Chondrocyte (in vitro differentiated cells): ENCODE measurements at places on chromosomes 6 and 20. TPM values are rescaled to one million over a fixed set of nuclear protein-coding genes. Genes with fewer than 3 reads are reported as not detected.

Gene MDFI
- 31.8 to 62.6 TPM (median 33.7 TPM) in 3 replicates for total RNA-seq

Gene HRH3
- not detected in 3 replicates for total RNA-seq

Gene RTN4IP1
- 3.5 to 6.0 TPM (median 3.7 TPM) in 3 replicates for total RNA-seq

DNA sequence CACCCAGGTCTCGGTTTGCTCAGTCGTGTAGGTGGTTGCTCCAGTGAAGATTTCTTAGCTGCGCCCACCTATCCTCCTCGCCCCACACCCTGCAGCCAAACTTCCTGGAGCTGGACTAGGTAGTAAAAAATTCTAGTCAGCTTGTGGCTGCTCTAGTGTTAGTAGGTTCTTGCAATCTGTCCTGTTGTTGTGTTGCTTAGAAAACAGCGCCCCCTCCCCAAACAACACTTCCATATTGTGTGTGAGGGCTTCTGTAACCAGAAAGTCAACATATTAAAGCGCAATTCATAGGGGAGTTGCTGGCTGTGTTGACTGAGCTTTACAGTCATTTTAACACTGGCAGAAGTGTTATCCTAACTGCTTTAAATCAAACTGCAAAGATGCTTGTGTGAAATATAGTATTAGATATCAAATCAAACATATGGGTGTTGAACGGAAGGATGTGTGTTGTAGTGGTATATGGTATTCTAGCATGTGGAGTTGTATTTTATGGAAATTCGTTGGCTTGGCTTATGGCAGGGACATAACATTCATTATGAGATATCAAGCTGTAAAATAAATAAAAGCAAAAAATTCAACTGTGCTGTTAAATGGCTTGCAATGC lies 122.5 kb downstream of the ARID1B start:
- no peak for DNase-seq

DNA sequence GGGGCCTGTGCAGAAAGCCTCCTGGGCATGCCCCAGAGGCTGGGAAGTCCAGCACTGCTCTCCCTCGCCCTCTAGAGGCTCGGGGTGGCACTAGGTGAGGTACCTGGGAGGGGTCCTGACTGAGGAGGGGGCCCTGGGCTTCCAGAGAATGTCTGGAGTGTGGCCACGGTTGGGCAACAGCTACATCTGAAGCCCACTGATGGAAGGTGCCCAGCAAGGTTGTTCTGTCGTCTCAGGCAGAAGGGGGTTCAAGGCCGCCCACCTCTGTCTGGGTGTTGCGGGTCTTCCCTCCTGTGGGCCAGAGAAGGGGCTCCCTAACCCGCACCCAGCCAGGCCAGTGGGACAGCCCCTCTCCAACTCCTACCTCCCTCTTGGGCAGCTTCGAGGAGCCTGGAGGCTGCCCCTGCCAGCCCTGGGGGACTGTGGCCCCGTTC lies 11.4 kb upstream of the VEGFA start:
- peak; percentile 83 for DNase-seq

DNA sequence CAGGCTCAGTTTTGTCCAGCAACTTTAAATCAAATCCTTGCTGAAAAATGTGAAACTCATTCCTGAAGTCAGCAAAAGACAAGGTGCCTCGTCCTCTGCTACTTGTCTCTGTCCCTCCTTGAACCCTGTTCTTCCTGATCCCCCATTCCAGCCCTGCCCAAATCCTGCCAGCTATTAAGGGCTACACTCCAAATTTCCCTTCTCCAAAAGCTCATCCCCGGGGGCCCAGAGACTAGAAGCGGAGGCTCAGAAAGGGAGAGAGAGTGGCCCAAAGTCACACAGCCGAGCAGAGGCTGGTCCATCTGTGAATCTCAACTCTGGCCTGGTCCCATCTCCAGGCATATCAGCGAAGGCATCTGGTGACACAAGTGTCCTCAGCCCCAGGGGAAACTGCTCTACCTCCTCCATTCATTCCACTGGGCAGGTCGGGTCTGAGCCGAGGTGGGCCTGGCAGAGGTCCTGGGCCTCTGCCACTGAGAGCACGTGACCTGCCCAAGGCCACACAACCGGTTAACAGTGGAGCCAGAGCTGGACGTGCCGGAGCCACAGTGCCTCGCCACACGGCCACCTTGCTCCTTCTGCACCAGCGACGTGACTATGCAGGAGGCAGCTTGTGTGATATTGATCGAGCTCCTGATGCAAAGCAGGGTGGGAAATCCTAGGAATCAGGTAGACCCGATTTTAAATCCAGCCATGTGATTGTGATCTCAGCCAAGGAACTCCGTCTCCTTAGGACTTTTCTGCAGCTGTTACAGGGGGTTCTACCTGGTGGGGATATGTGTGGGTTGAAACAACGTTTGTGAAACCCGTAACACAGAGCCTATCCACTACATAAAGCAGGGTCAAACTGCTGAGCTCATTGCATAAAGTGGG lies 28.6 kb downstream of the NOL4L start:
- no peak for DNase-seq

DNA sequence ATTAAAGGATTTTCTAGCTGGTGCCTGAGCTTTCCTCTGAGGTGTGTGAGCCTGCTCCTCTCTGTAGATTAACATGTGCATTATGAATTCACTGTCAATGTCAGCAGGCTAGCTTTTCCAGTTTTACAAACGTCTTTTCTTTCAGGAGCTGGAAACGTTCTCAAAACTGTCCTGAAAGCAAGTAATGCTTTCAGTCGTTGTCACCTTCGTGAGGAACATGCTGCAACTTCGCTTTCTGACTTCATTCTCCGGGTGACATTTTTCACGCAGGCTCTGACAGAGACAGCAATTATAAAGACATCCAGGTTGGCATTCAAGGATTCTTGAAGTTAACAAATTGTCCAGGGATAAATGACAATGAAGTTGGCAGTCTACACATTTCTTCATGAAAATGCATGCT lies 671.5 kb downstream of the DHX35 start:
- no peak for DNase-seq

GRCh38 chr20:46872328-46873211 lies 22.1 kb upstream of the EYA2 start:
- DNase-seq, result no peak

DNA sequence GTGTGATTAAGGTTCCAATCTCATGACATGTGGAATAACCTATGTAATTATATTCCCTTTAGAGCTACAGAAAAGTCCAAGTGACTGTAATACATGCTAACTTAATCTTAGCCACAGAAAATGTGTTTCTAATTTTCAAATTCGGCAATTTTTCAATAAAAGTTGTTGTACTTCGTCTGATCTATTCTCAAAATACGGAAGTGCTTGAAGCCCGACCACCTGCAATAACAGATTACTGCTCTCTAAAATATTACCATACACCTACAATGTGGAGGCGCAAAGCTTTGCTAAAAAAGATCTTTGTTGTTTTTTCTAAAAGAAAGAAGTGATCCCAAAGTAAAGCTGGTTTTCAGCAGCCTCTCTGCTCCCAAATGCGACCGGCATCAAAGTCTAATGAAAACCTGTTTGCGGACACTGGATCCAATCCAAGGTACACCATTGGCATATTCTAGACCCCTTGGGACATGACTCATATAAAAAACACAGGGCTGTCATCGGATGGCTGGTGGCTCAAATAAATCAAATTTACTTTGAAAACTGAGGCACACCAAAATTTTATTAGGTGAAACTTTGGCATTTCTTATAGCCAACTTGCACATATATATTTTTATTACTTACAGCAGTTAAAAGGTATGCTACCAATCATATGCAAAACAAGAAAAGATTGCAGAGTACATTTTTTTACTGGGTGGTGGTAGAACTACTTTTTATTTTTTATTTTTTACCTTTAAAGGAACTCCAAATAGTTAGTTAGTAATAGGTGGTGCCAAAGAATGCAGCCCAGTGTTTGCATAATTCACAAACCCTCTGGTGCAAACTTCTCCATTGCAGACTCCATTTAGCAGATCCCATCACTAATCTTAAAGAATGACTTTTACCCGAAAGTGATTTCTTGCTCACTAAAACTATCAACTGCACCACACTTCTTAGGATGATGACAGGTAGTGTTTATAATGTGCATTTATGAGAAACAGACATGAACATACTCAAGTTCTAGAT lies 118.7 kb upstream of the TBX18 start:
- DNase-seq, result no peak

DNA sequence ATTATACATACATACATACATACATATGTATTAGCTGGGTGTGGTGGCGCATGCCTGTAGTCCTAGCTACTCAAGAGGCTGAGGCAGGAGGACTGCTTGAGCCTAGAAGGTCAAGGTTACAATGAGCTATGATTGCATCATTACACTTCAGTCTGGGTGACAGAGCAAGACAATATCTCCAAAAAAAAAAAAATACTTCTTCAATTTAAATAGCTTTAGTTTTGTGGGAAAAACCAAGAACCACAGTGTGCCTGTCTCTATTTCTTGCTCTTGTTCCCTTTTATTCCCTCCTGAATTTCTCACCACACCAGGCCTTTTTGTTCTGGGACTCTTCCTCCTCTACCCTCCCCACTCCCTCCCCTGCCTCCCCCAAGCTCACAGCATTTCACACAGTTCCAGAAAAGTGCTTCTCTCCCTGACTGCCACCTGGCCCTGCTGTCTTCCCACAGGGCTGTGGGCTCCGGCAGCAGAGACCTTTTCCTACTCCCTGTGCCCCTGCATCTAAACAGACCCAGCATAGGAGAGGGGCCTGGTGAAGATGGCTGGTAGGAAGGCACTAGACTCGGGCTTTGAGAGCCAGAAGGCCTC lies 1.3 kb downstream of the C20orf203 start:
- no peak for DNase-seq

GRCh38 chr6:19841181-19841580 lies 4.0 kb downstream of the ID4 start:
- DNase-seq, result no peak

DNA sequence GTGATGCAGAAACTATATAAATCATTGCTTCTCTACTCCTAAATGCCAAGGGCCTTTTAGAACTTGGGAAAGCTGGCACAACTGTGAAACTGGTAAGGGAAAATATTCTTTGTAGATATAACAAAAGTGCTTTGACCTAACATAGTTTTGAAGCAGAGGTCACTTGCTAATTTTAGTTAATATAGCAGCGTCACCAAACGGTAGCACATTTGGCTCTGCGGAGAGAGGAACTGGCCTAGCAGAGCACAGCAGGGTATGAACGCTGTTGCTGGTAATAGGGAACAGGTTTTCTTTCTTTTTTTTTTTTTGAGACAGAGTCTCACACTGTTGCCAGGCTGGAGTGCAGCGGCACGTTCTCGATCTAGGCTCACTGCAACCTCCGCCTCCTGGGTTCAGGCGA lies 67.4 kb downstream of the ECT2L start:
- DNase-seq, result no peak

GRCh38 chr6:56890683-56891429 lies 64.1 kb upstream of the BEND6 start:
- DNase-seq, result no peak

DNA sequence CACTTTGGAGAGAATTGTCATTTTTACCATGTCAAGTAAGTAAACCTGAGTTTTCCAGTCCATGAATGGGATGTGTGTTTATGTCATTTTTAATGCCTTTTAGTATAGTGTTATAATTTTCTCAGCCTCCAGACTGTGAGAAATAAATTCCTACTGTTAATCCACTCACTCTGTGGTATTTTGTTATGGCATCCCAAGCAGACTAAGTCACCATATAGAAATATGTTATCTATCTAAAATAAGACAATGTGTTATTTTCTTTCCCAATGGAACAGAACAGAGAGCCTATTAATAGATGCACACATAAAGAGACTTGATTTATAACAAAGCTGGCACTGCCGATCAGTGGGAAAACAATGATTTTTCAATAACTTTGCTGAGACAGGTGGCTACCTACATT lies 70.2 kb upstream of the SLC4A11 start:
- no peak for DNase-seq

GRCh38 chr20:14489544-14489943 lies 152.1 kb upstream of the FLRT3 start:
- DNase-seq, result no peak

DNA sequence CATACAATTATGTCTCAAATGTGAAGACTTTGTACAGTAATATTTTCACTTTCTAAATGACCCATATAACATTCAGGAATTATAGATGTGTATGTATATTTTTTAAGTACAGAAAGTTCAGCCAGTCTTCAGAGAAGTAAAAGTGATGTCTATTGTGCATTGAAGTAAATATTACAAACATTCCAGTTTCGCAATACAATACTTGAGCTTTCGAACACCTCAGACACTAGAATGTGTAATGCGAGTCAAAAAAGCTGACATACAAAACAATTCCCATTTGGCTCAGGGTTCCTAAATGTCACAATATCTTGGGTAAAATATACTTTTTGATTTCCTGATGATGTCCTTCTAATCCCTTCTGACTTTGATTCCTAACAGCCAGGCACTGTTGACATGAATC lies 101.4 kb downstream of the ZNF217 start:
- DNase-seq, result no peak

DNA sequence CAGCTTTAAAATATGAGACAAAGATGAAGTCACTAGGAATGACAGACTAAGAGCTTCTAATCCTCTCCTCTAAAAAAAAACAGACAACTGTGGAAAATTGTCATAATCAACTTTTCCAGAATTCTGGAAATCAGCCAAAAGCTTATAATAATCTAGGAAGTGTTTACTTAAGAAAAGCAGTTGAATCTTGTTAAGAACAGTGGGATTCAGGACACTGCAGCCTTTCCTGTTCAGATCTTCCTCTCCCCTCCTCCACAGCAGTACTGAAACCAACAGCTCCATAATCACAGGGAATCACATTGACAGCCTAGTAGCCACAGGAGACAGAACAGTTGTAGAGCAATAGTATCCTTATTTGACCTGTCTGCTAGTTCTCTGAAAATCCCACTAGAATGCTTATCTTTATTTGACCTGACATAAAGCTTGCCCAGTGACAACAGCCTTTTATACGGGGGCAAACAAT lies 41.6 kb downstream of the IBTK start:
- no peak for DNase-seq

DNA sequence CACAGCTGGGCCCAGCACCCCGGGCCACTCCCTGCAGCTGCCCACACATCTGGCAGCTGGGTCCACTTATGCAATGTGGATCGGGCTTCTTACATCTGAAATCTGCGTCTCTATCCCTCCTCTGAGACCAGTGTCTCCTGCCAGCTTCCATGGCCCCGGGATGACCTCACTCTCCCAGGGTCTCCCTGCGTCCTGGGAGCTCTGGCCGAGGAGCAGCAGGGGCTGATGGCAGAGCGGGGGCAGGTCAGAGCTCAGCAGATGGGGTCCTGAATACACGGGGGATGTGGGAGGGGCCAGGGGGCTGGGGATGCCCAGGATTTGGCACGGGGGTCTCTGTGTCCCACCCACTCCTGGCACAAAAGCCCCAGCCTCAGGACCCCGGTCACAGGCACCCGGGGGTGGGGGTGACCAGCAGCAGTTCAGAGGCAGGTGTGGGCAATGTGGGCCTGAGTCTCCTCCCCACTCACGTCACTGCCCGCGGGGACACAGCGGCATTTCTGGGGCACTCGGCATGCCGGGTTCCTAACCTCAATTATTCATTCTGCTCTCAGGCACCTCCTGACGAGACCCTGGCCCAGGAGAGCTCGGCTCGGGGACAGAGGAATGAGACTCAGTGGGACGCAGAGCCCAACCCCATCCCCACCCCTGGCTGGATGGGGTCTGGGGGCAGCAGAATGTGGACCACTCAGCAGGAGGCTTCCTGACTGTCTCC lies 16.4 kb downstream of the CHRNA4 start:
- DNase-seq, result no peak
